ENCODE measurements at places on chromosomes 7 and 10.

- DNase-seq: no peak
Measured at GRCh38 chr10:83965473-83965872, 173.8 kb upstream of the GHITM start.

- DNase-seq: no peak
Measured at GRCh38 chr10:51397695-51398094, 301.7 kb downstream of the CSTF2T start.

GRCh38 chr7:81484261-81484660, 285.6 kb downstream of the HGF start:
- DNase-seq: no peak

DNA sequence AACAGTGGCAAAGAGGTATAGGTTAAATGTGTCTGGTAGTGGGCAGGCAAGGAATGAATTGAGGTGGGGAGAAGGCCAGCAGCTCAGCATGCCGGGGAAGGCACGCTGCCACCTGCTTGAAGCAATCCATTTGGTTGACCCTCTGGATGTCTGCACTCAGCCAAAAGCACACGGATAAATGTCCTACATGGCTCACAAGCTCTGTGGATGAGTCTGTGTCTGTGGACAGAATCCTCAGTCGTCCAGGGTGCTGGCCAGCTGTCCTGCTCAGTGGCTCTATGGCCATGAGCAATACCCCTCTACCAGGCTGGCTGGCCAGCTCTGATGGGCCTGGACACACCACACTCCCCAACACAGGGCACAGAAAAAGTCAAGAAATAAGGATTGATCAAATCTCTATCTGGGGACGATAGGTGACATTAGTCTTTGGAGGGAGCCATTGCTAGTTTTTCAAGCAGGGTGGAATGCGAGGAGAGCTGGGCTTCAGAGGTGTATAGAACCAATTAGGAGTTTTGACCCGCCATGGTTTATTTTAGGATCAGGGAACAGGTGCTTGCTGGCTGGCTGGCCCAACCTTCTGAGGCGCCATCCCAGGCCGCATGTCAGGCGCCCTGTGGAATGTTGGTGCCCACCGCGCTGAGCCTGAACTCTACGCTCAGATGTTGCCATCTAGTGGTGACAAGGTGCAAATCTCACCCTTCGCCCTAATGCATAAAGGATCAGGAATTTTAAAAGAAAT, 493.4 kb downstream of the TNS3 start:
- DNase-seq: no peak

DNA sequence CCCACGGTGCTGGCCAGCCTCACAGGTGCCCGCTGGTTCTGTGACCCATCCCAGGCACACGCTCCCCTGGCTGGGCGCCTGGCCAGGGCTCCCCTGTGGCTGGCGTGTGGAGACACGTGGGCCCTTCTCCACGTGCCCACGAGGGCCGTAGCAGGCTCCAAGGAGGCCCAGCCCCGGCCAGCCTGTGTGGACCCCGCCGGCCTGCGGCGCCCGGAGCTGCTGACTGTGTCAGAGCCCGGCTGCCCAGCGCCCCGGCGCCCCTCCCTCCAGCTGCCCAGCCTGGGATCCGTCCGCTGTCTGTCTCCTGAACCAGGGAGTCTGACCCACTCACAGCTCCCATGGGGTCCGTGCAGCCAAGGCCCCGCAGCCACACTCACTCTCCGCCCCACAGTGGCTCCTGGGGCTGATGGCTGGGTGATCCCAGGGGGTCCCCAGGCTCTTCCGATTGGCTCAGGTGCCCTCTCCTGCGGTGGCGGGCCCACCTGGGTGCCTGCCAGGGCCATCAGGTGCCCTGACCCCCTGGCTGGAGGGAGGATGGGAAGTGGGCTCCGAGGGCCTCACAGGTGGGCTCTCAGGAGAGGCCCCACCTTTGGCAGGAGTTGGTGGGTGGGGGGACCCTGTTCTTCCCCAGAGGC, 9.6 kb downstream of the TMEM184A start:
- DNase-seq: no peak

- no peak for DNase-seq
Measured at GRCh38 chr7:47080816-47081215, 501.1 kb downstream of the TNS3 start.

DNA sequence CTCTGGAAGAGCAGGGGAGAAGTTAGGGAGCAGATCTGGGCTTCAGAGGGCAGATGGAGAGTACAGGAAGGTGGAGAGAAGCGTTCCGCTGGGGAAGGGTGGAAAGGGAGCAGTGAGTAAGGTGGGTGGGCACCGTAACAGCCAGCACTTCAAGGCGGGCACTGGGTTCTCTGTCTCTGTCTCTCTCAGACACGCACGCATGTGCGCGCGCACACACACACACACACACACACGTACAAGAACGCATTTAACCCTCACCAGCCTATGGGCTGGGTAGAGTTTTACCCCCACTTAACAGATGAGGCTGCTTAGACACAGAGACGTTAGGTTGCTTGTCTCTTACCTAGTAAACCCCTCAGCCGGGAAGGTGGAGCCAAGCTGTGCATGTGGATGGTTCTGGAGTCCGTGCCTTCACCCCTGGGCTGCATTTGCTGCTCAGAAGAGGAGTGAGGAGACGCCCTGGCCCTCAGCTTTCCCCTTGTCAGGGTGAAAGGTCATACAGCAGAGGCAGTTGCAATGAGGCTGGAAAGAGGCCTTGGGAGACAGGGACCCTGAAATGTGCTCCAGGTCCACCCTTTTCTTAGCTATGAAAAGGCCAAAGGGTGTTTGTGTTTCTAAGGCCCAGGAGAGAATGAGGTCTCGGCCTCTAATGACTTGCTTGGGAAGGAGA, 16.0 kb downstream of the ADCYAP1R1 start:
- DNase-seq: peak; percentile 73

GRCh38 chr7:87225696-87226095, 6.2 kb upstream of the TMEM243 start:
- no peak for DNase-seq

DNA sequence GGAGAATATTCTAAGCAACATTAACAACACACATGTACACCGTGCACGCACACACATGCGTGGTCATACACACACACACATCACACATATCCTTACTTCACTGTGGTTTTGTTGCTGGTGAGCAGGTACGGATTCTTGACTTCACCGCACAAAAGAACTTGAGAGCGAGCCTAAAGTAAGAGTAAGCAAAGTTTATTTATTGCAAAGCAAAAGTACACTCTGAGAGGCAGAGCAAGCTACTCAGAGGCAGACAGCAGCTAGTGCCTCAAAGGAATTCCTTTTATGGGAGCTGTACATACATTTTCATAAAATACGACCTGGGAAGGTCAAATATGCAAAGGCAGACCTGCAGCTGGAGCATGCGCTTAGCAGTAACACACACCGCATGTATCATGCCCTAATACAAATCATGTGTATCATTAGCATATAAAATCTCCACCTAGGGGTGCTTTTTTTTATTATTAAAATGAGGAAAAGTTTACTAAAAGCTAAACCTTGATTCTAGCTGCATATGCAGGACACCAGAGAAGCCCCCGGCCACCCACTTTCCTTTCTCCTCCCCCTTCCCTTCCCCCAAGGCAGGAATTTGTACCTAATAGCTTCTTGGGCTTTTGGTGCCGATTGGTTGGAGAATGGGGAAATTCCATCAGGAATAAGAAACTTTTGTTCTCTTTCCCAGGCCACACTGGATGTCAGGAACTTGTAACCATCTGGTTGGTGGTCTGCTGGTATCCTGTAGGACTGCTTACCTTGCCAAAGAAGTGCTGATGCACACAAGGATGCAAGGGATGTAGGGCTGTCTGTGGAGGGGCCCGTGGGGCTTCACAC, 16.5 kb upstream of the GPR37 start:
- DNase-seq: no peak

DNA sequence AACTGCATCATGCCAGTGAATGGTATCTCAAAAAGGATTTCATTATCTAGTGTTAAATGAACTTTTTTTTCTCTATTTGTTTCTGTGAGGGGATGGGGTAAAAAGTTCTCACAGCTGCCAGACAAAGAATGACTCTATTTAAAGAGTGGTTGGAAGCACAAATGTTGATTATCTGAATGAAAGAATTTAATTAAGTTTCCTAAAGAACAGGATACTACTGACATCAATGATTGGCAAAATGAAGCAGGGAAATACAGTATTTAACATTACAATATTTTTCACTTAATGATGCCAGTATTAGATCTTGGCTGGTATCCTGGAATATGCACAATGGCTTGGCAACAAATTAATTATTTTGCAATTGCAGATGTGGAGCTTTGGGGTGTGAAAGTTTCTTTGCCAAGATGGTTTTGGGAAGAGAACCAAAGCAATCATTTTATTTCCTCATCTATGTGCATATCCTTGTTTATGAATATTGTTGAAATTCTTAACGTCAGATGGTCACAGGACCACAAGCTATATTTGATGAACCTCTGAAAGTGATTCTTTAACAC, 336.8 kb downstream of the ARL4A start:
- DNase-seq: no peak

GRCh38 chr7:135210888-135211178, 493 bp downstream of the WDR91 start:
- DNase-seq: no peak
